Stimulated activated CD8-positive, alpha-beta memory T cell treated with anti-CD3 and anti-CD28 coated beads, Interleukin-7, amount 100 ng/mL, for 24 hours (primary cell): ENCODE measurements at places on chromosomes 1 and 21.

GRCh38 chr21:32812035-32812434 lies 40.5 kb upstream of the PAXBP1 start:
- DNase-seq = no peak

GRCh38 chr1:59593798-59594790 lies 220.7 kb upstream of the HOOK1 start:
- no peak for DNase-seq

DNA sequence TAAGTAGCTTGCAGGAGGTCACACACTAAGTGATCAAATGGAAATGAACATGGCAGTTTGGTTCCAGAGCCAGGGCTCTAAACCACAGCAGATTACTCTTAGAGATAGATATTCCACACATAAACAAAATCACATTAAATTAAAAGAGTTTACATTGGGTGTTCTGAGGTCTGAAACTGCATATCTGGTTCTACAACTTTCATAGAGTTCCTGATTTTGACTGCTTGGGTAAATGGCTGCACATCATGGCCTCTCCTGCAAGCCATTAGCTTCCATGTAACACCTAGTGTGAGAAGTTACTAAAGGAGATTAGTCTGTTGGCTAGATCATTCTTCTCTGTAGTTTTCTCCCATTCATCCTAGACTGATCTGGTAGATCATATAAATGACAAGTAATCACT lies 12.8 kb upstream of the XCL2 start:
- DNase-seq = no peak

DNA sequence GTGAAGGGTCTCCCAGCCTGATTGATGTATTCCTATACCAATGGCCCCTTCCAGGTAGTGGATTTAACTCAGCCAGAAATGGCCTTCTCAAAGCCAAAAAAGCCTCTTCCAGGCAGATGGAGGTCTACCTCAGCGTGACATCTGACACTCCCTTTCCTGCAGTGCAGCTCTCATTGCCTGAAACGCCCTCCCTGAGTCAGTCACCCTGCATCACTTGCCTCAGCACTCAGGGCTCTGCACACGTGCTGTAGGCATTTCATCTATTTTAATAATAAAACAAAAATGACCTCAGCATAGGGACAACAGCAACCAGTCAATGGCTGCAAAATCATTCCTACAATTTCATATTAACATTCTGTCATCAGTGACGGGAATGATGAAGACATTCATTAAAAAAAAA lies 64.4 kb upstream of the GJA5 start:
- no peak for DNase-seq
